ENCODE measurements at places on chromosomes 2 and 18.
A peak's percentile ranks its signal among the peaks of the same experiment; 100 is the strongest.

DNA sequence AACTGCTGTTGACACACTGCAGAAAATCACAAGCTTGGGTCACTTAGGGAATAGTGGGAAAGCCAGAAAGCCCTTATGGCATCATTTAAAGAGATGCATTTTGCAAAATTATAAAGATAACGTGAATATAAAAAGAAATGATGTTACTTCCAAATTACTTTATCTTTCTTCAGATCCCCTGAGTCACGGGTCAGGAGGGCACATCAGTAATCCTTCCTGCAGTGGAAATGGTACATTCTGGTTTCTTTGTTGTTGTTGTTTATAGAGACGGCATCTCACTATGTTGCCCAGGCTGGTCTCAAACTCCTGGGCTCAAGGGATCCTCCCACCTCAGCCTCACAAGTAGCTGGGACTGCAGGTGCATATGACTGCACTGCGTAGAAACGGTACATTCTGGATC lies 9.8 kb upstream of the EPG5 start:
- DNase-seq: no peak
- H3K27me3 ChIP-seq: no peaks in the 10 kb centered on the region
- no peaks in the 10 kb centered on the region for H3K36me3 ChIP-seq
- H3K27ac ChIP-seq: no peak overlapping the region

- peak overlapping the region; percentile 67 for H3K4me3 ChIP-seq
- H3K36me3 ChIP-seq: no peaks in the 10 kb centered on the region
- H3K4me1 ChIP-seq: peaks cover 27% of the 10 kb centered on the region
- no peak overlapping the region for H3K27ac ChIP-seq
- no peak for DNase-seq
- H3K27me3 ChIP-seq: no peaks in the 10 kb centered on the region
Measured at GRCh38 chr2:173401716-173402326, 47.1 kb downstream of the CDCA7 start.

DNA sequence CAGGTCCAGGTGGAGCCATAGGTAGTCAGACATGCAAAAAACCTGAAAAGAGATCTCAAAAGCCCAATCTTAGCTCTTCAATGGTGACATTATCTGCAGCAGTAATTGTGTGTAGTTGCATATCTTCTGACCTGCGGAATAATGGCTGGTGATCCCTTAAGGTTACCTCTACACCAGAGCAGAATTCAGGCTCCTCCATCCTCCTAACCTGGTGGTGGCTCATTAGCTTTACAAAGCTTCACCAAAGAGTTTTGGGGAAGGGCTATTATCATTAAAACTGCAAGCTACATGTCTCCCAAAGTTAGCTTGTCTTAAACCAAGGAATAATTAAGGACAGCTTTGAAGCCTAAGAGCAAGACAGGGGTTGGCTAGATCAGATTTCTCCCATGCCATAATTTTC lies 42.6 kb upstream of the CHST9 start:
- no peak overlapping the region for H3K4me3 ChIP-seq
- no peak overlapping the region for H3K27ac ChIP-seq
- H3K27me3 ChIP-seq: no peaks in the 10 kb centered on the region
- DNase-seq: no peak
- no peaks in the 10 kb centered on the region for H3K36me3 ChIP-seq

- no peaks in the 10 kb centered on the region for H3K27me3 ChIP-seq
- peaks cover 17% of the 10 kb centered on the region for H3K36me3 ChIP-seq
- no peaks in the 10 kb centered on the region for H3K4me1 ChIP-seq
- DNase-seq: peak; percentile 24
- H3K4me3 ChIP-seq: no peak overlapping the region
Measured at GRCh38 chr2:11822746-11823451, 76.5 kb downstream of the LPIN1 start.

- H3K27me3 ChIP-seq: no peaks in the 10 kb centered on the region
- no peak for DNase-seq
- H3K4me1 ChIP-seq: peaks cover 12% of the 10 kb centered on the region
- no peak overlapping the region for H3K4me3 ChIP-seq
- H3K36me3 ChIP-seq: no peaks in the 10 kb centered on the region
Measured at GRCh38 chr2:209476367-209477208, 52.7 kb downstream of the MAP2 start.
